ENCODE measurements at places on chromosomes 16 and 17.

- DNase-seq, result no peak
Observed at GRCh38 chr17:57004944-57005579, 27.1 kb downstream of the SCPEP1 start.

DNA sequence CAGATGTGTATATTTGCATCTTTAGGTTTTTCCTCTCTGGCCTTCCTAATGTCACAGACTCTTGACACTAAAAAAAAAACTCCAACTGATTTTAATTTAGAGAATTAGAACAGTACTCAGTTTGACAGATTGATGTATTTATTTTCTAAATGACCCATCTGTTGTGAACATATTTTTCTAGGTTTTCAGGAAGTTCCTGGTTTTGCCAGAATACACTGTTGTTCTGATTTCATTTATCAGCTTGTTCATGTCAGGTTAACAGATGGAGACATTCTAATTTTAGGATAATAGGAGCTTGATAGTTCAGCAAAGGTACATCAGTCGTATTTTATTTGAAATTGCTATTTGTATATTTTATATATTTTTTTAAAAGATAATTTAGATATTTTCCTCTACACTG, 133.4 kb downstream of the TANC2 start:
- DNase-seq, result no peak

- DNase-seq, result no peak
Observed at GRCh38 chr17:44374306-44375195, 10.9 kb upstream of the FAM171A2 start.

- peak; percentile 36 for DNase-seq
Observed at GRCh38 chr16:47018223-47018891, 44.9 kb upstream of the DNAJA2 start.

GRCh38 chr17:76735006-76735405, 2.1 kb downstream of the SRSF2 start:
- no peak for DNase-seq
